Activated CD4-positive, alpha-beta T cell treated with anti-CD3 and anti-CD28 coated beads for 48 hours (primary cell): ENCODE measurements at places on chromosomes 1 and 21.

GRCh38 chr1:152148981-152149380 lies 10.0 kb downstream of the RPTN start:
- no peak for DNase-seq

DNA sequence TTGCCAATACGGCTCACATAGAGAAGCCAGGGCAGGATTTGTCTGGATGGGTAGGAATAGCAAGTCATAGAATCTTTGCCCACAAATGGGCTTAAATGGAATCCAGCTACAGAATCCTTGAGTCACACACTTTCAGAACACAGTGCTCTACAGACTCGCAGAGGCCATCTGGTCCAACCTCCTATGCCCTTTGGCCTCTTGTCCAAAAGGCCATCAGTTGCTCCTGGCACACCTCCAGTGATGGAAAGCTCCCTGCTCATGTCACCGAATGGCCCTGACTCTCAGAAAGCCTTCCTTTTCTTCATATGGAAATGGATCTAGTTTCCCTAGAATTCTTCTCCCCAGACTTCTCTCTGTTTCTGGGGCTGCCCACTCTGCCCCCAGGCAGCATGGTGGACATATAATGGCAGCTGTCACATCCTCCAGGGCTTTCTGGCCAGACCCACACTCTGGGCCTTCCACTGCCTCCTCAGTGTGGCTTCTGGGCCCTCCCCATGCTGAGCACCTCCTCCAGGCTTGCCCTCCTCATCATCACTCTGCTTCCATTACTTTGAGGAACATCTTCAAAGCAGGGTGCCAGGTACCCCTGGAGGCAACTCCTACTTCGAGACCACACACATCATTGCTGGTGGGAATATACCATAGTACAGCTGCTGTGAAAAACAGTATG lies 33.6 kb upstream of the TRABD2B start:
- DNase-seq = no peak

DNA sequence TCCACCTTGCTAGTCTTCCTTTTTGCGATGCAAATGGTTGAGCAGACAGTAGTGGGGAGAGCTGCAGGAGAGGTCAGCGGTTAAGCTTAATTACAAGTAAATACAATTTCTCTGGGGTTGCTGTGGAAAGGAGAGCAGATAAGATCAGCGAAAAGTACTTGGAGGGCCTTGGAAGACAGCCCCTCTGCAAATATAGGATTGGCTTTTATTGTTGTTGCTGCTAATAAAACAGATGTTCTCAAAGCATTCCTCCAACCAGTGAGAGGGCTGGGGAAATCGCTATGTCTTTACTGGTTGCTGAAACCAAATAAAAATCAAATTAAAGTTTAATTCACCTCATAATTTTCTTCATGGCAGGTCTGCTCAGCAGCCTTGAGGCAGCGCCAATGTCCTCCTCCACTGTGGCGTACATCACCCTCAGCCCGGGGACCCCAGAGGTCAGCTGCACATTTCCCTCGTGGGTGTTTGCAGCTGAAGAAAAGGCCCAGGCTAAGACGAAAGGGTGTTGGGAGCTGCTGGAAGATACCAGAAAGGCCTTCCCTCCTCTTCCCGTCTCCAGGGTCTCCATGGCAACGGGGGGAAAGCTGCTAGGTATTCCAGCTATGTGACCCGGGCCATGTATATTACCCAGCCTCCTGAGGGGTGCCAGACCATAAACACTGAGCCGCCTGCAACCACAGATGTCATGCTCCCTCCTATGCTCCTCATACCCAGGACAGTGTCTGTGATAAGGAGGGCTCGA lies 54.6 kb upstream of the POU2F1 start:
- DNase-seq = no peak

GRCh38 chr1:226131639-226132038 lies 54.9 kb downstream of the ACBD3 start:
- DNase-seq = no peak

DNA sequence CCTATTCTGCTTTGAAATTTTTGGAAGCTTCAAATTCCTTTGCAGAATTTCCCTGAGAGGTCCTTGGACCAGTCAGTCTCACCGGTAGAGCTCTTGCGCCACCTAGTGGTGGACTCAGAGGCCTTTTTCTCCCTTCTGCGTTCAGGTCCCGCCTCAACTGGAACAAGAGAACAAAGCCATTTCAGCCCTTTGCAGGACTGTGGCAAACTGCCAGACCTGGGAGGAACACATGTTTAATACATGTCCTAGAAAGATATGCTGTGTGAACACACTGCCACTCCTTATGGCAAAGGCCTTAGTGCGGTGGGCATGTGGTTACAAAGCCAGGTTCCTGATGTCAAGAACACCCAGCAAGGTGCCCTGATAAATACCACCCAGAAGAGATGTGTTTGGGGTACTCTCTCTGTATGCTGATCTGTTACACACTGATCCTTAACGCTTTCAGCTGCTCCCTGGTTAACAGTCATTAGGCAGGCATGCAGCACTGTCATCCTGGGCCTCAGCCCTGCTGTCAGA lies 82.2 kb upstream of the SSX2IP start:
- peak; percentile 70 for DNase-seq

- no peak for DNase-seq
Observed at GRCh38 chr1:163761898-163762297, 440.1 kb downstream of the NUF2 start.

GRCh38 chr1:67485046-67485811 lies 55.0 kb upstream of the SERBP1 start:
- DNase-seq = no peak

DNA sequence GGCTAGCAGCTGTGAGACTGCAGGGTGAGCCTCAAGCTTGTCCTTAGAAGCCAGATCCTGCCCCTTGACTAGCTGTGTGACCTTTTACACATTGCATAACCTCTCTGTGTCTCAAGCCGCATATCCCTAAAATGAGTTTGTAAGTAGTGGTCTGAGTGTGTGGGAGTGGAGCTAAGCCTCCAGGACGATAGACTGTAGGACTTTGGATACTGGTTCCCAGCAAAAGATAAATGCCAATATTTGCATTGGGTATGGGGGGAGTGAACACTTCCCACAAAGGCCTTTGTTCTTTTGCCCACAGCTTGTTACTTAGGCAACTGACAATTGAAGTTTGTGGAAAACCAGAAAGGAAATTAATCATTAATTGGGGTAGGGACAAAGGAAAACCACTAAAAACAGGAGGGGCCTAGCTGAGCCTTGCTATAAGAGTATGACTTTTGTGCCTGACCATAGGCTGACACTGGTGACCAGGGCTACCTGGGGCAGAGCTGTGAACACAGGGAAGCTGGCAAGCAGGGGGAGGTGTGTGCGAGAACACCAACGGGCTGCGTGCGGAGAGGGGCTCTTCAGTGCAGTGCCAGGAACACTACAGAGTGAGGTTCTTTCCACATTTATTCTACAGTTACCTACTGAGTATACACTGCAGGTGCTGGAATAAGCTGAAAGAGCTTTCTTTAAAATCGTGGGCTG lies 102.4 kb upstream of the ETV3 start:
- no peak for DNase-seq

GRCh38 chr1:11881749-11882441 lies 23.1 kb upstream of the NPPB start:
- no peak for DNase-seq

DNA sequence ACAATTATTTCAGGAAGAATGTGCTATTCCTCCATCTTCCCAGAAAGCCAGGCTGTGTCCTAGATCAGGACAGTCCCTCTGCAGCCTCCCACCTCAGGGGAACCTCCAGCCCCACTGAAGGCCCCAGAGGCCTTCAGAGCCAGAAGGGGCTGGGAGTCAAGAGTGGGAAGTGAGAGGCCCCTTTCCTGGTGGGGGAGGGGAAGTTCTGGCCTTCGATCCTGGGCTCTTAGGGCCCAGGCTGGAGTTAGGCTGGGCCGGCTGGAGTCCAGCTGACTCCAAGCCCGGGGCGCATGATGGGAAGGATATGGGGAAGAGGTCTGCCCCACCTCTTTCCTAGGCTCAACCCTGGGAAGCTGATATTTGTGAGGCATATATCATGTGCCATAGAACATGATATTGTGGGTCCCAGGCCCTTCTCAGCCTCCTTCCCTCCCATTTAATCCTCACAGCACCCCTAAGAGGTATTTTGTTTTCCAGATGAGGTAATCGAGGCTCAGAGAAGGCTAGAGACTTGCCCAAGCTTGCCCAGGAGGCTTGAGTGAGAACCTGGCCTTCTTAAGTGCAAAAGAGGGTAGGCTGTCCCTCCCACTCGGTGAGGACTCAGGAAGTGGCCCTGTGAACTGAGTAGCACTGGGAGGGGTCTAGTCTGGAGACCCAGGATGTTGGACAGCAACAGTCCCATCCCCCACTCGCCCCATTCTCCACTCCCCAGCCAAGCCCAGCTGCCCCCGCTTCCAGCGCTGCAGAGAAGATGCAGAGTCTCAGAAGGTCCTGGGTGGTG lies 18.6 kb upstream of the HSPG2 start:
- no peak for DNase-seq

DNA sequence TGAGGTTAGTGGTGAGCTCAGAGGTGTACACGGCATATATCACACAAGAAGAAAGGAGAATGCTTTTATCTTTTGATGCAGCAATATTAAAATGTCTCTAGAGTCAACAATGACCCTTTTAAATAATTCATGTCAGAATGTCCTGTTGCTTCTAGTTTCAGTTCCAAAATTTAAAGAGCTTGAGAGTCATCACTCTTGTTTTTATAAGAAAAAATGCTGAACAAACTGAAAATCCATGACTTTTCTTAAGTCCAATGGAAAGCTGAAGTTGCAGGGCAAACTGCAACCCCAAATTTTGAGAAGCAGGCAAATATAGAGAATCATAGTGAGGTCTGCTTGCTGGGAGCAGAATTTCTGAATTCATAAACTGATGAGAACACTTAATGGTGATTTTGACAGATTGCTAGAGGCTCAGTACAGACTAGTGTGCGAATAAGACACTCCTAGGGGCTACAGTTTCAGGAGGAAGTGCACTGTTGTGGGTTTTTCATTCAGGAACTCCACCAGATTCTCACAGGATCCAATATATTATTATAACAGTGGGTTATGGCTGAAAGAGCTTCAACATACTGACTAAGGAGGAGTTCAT lies 135.1 kb downstream of the CLIC6 start:
- no peak for DNase-seq

DNA sequence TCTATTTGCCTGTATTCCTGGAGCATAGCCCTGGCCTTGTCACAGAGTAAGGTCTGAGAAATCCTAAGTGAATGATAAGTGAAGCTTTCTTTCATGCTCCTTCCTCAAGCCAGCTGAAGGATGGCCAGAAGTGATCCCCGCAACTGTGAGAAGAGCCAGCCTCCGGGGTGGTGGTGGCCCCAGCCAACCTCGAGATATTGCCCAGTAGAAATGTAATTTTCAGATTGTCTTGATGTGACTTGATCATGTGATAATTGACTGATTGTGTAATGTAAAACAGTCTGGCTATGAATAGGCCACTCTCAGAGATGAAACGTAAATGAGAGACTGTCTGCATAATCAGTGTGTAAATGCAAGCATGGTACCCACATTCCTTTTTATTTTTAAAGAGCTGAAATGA lies 242.4 kb upstream of the CAMK1G start:
- no peak for DNase-seq

GRCh38 chr1:153769221-153769620 lies 6.0 kb upstream of the SLC27A3 start:
- DNase-seq = no peak

GRCh38 chr1:39737546-39738169 lies 1.0 kb upstream of the PPIE start:
- no peak for DNase-seq
